AG04449 (cell line): ENCODE measurements at places on chromosomes 6 and 20.

GRCh38 chr6:15387118-15387517 is 141.2 kb downstream of the JARID2 start:
- no peak for DNase-seq

- no peak for DNase-seq
These were observed 38.2 kb downstream of the ZNF341 start for GRCh38 chr20:33770005-33770404.

- no peak for DNase-seq
These were observed 100.5 kb upstream of the SLC2A12 start for GRCh38 chr6:134152767-134153485.

DNA sequence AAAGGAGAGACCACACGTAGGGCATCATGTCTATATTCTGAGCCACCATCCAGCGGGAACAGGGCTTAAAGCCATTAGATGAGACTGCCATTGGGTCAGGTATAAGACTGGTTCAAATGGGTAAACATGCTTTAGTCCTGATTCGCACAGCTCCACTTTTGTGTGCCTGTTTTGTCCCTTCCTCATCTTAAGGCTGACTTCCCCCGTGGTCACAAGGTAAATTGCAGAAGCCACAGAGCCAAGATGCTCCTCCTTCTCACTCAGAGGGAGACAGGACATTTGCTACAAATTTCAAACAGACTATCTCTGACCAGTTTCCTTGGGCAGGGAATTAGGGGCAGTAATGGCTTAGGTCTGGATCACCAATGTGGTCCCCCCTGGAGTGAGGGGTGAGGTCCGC is 11.4 kb upstream of the IFNGR1 start:
- no peak for DNase-seq

DNA sequence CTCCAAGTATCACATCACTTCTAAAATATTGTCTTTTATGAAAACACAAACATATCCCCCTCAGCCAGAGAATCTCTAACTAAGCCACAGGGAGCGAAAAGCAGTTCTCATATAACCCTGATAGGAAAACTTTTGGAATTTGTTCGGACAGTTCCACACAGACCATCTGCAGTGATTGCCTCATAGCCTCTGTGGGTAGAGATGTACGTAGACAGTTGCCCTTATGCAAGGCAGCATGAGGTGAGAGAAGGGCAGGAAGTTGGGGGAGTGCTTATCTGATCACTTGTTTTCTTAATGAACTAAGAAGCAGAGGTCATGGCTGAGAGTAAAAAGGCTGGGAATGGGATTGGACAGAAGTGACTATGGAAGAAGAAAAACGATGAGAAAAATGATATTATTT is 39.6 kb downstream of the SLC23A2 start:
- no peak for DNase-seq

GRCh38 chr6:127188744-127189143 is 70.3 kb downstream of the RSPO3 start:
- DNase-seq = no peak

GRCh38 chr20:58752565-58752964 is 60.0 kb downstream of the NPEPL1 start:
- DNase-seq = no peak

DNA sequence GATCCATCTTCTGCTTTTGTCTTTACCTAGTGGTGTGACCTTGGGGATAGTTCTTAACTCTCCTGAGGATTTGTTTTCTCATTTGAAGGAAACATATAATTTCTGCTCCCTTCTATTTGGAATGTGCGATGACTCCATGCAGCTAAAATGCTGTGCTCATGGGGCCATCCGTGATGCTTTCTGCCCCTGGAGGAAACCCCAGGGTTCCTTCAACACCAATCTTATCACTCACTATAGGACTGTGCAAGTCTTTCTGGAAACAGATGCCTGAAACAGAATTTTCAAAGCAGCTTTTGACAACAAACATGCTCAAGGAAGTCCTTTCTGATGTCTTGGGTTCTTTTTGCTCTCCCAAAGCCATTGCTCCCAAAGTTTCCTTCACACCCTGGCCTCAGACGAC is 128.8 kb upstream of the GGTLC1 start:
- DNase-seq = no peak

DNA sequence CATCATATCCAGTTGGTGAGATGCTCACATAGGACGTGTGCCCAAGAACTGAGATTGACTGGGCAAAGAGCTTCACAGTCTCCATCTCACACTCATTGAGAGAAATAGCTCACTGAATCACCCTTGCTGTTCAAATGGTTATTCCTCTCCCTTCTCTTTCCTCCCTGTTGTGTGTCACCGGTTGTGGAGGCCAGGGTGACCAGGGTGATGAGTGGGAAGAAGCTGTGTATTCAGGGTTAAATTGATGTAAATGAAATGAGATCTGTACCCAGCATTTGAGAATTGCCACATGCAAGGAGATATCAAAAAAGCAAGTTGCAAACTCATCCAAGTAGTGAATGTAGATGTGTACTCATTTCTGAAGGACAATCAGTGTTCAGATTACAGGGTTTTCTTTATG is 36.6 kb upstream of the VAPB start:
- no peak for DNase-seq

- DNase-seq = no peak
These were observed 545 bp upstream of the ASCC3 start for GRCh38 chr6:100881707-100882040.

- DNase-seq = no peak
These were observed 90.5 kb downstream of the MAN1A1 start for GRCh38 chr6:119259027-119259426.

GRCh38 chr20:34079818-34080217 is 32.2 kb downstream of the EIF2S2 start:
- no peak for DNase-seq

DNA sequence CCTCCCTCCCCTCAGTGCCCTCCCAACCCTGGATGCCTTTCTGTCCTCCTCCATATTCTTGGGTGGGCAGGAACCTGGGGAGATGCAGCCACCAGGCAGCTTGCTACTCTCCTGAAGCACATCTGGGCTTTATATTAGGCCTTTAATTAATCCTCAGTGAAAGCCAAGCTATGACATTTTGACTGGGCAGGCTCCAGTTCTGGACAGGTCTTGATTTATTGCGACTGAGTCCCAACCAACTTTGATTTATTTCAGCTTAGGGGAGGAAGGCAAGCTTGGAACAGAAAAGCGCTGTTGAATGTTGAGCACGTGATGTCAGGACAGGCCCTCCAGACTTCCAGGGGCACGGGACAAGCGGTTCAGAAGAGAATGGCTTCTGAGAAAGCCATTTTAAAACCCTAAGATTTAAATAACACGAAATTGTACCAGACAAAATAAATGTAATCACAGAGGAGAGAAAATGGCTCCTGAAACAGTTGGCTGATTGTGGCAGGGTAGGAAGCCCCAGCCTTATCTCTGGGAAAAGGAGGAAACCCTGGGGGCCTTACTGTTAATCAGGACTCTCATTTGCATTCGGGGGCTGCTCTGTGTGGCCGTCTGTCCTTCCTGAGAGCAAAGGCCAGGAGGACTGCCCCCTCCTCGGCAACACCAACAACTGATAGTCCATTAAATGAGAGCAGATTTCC is 294.2 kb downstream of the FOXC1 start:
- no peak for DNase-seq

DNA sequence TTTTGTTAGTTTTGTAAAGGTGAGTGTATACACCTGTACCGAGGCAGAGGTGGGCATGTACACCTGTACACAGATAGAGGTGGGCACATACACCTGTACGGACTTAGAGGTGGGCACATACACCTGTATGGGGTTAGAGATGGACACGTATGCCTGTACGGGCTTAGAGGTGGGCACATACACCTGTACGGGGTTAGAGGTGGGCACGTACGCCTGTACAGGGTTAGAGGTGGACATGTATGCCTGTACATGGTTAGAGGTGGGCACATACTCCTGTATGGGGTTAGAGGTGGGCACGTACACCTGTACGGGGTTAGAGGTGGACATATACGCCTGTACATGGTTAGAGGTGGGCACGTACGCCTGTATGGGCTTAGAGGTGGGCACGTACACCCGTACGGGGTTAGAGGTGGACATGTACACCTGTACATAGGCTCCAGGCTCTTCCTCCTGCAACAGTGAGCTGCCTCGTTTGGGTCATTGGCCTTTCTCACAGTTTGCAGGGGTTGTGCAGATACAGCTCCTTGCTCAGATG is 63.7 kb downstream of the PHACTR3 start:
- DNase-seq = no peak

GRCh38 chr6:149905911-149906371 is 8.0 kb upstream of the RAET1E start:
- DNase-seq = no peak

DNA sequence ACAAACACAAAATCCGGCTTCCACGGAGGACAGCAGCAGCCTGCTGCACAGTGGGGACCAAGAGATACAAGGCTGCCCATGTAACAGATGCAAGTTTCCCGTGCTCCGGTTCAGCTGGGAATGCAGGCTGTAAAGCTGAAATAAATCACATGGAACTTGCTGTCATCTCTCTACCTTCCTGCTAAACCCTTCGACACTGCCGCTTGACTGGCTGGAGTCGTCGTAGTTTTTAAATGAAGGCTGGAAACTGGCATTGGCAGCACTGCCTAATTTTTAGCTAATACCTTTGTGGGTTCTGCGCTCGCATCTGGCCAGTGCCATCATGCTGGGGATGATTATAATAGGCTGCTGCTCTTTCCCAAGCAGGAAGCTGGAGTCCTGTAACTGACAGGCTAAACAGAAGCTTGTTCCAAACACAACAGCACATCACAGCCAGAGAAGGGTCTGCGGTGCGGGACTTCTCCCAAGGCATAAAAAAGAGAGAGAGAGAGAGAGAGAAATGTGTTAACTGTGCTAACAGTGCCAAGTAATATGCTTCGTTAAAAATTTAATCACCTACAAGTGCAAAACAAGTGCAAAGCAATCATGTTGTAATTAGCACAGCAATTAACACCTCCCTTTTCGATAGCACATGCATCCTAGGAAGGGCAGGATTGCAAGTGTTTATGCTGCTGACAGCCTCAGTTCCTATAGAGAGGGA is 146.1 kb downstream of the TFAP2A start:
- no peak for DNase-seq

DNA sequence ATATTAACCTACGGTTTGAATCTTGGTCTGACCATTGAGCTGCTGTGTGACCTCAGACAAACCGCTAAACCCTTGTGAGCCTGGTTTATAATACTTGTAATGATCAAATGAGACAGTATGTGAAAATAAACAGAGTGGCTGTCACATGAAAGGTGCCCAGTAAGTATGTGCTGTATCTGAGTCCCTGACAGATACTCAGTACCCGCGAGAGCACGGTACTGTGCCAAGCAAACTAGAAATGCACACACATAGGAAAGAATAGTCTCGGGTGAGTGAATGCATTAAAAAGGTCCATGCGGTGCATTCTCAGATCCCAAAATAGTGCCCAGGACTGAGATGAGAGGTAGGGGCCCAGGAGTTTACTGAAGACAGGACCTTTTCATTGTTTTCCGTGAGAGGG is 93.3 kb downstream of the PPP1R14C start:
- no peak for DNase-seq

GRCh38 chr6:99993533-99994251 is at the start of gene MCHR2:
TSS of gene MCHR2 (minus strand) at chr6:99994223. CDS start at chr6:99956147, 38,076 bp downstream.
- DNase-seq = no peak

DNA sequence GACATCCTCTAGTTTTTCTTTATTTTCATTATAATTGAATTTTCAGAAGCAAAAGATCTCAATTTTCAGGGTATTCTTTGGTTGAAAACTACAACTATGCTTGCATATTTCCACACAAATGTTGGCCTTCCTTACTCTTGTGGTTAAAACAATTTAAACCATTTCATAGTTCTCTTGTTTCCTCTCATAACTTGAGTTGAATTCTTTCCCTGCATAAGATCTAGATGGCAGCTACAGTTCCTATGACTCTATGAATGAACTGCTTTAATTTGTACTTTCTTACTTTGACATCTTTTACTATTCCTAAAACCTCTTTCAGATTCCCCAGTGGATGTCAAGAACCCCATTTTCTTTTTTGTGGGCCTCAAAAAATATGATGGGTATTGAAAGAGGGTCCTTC is 564.5 kb downstream of the NKAIN2 start:
- DNase-seq = no peak
